NCI-H1436 (cell line): ENCODE measurements at places on chromosomes 5 and 9.

DNA sequence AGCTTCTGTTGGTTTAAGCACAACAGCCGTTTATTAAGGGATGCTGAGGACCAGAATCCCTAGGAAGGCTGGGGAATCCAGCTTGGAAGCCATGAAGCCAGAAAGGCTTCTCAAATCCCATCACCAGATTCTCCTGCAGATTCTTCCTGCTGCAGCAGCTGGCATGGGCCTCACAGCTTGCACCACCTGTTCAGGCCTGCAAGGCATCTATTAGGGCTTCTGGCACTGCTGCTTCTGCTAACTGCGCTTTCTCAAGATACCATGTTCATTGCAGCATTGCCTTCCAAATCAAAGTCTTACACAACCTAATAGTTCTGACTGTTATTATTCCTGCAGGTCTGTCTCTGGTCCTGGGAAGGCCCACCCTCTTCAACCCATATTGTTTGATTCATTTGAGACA, 51.2 kb upstream of the ZNF366 start:
- no peak for DNase-seq

- DNase-seq: no peak
Measured at GRCh38 chr5:9335269-9335668, 210.6 kb downstream of the SEMA5A start.

- no peak for DNase-seq
Measured at GRCh38 chr5:88519066-88519465, 250.4 kb upstream of the TMEM161B start.

DNA sequence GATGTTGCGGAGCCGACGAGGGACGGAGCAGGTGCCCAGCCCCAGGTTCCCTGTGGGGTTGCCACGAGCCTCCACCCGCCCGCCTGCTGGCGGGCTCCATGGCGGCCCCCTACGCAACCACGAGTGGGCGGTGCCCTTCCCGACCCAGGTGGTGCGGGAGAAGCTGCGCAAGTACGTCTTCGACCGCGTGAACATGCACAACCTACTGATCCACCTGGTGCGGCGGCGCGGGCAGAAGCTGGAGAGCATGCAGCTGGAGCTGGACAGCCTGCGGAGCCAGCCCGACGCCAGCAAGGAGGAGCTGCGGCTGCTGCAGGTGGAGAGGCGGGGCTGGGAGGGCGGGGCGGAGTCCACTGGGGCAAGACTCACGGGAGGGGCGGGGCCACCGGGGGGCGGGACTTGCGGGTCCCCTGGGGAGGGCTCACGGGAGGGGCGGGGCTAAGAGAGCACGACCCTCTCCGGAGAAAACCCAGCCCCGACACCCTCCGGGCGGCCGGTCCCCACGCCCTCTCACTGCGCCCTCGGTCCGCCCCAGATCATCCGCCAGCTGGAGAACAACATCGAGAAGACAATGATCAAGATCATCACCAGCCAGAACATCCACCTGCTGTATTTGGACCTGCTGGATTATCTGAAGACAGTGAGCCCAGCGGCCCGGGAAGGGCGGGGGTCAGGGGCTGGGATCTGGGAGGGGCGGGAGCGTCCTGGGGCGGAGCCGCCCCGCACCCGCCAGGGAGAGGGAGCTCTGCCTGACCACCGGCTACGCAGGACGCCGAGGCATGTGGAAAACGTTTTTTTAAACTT, 3.9 kb downstream of the CCDC183 start:
- peak; percentile 85 for DNase-seq

- DNase-seq: no peak
Measured at GRCh38 chr9:119179701-119180100, 189.5 kb downstream of the BRINP1 start.

DNA sequence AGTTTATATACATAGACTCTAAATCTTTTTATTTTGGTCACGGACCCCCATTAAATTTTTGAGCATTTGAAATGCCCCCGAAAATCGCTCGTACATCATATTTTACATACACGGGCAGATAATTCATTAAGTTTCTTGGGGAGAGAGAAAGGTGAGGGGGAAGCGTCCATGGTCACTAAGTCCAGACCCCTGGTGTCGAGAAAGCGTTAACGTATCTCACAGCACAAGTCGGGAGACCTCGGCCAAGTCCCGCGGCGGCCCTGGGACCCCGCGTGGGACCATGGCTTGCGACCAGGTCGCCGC, 794 bp downstream of the PTBP3 start:
- no peak for DNase-seq

DNA sequence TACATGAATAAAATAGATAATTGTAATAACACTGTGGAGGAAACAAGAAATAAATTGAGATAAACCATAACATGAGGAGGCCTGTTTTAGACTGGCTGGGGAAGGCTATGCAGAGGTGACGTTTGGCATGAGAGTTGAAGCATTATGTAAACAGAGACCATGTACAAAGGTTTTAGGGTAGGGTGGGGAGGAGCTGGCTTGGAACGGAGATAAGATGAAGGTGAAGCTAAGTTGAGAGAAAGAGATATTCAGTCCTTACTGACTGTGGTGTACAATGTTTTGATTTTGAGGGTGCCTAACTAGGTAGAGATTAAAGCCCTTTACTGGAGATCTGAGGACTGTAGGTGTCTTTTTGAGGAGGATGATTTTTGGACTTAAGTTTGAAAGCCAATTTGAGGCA, 17.8 kb downstream of the MAN2A1 start:
- DNase-seq: no peak

GRCh38 chr5:14302330-14302729, 159.2 kb downstream of the TRIO start:
- no peak for DNase-seq
